ENCODE measurements at places on chromosomes 1 and 21. TPM values are rescaled to one million over a fixed set of nuclear protein-coding genes. Genes with fewer than 3 reads are reported as not detected.

THEMIS2 gene
- 14.2 TPM for total RNA-seq

- no peaks in the 10 kb centered on the region for H3K27me3 ChIP-seq
- peaks cover 29% of the 10 kb centered on the region for H3K4me1 ChIP-seq
- no peaks in the 10 kb centered on the region for H3K36me3 ChIP-seq
- no peak overlapping the region for H3K27ac ChIP-seq
These were observed 126.5 kb upstream of the TNFSF4 start for GRCh38 chr1:173333581-173333980.

F5 gene
- 57.8 TPM for total RNA-seq

POU3F1 gene
- 0.26 TPM for total RNA-seq

TGFB2 gene
- total RNA-seq: 0.09 TPM

FCRL6 gene
- total RNA-seq: not detected

GRCh38 chr1:58815686-58816071 lies 31.8 kb upstream of the JUN start:
- DNase-seq: peak; percentile 16
- H3K4me3 ChIP-seq: peak overlapping the region; percentile 77
- no peaks in the 10 kb centered on the region for H3K36me3 ChIP-seq
- peaks cover 39% of the 10 kb centered on the region for H3K4me1 ChIP-seq
- peak overlapping the region; percentile 79 for H3K27ac ChIP-seq

DNA sequence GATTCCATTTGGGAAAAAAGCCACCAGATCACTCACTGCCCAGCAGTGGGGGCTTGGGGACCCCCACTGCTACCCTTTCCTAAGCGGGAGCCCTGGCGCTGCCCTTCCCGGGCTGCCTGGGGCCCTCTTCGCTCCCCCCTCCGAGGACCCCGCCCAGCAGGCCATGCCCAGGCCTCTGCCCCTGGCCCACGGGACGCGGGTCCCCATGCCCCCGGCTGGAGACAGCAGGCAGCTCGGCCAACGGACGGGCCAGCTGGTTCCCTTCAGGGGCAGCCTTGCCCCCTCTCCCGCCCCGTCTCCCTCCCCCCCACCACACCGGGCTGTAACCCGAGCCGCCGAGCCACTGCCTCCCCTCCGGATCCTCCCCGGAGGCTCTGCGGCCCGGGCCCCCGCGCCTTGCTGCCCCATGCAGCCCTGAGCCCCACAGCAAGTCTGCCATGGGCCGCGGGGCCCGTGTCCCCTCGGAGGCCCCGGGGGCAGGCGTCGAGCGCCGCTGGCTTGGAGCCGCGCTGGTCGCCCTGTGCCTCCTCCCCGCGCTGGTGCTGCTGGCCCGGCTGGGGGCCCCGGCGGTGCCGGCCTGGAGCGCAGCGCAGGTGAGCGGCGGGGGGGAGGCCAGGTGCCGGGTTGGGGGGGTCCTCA lies at the start of gene MMP23B:
Gene MMP23B (plus strand): TSS at position 392 of the 639 bp plus-strand sequence. CDS start 46 bp downstream, at position 438.
- peaks cover 7% of the 10 kb centered on the region for H3K4me1 ChIP-seq
- H3K4me3 ChIP-seq: no peak within 1 kb of the TSS
- H3K36me3 ChIP-seq: peaks cover 2% of the 10 kb centered on the region
- DNase-seq: no peak
- H3K27me3 ChIP-seq: peaks cover 4% of the 10 kb centered on the region

PCSK9 gene
- total RNA-seq: not detected

DNA sequence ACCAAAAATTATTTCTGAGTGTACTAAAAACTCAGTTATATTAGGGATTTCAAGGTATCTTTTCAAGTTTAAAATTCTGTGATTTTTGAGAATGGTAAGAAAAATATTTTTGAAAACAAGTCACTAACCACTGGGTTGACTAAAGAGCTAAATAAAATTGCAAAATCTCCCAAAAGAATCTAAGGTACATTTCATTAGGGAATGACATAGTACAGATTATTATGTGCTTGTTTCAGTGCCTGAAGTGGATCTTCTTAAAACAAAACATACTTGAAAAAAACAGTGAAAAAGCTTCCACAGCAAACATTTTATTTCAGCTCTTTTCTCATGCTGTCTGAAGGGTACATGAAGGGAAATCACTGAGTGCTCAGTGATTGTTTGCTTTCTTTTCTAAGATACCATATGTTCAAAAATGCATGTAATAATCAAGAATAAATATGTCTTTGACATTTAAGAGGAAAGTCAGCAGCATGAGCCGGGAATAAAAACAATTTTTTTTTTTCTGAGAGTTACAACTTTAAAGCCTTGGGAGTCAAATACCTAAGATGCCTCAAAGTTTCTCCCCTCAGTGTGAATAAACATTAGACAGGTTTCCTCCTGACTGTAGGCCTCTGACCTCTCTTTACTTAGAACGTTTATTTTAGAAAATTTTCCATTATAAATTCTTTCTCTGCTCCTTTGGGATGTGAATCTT lies 200.7 kb downstream of the KCNT2 start:
- no peak for DNase-seq
- no peak overlapping the region for H3K27ac ChIP-seq
- H3K27me3 ChIP-seq: no peaks in the 10 kb centered on the region
- H3K4me1 ChIP-seq: no peaks in the 10 kb centered on the region

GRCh38 chr1:76827066-76827465 lies 40.2 kb upstream of the ST6GALNAC5 start:
- peaks cover 2% of the 10 kb centered on the region for H3K4me1 ChIP-seq
- H3K36me3 ChIP-seq: no peaks in the 10 kb centered on the region
- no peak overlapping the region for H3K4me3 ChIP-seq
- no peak overlapping the region for H3K27ac ChIP-seq
- DNase-seq: no peak
- H3K27me3 ChIP-seq: peaks cover 3% of the 10 kb centered on the region

GRCh38 chr1:39213511-39214002 lies 9.1 kb downstream of the MACF1 start:
- no peak overlapping the region for H3K4me3 ChIP-seq
- no peak for DNase-seq
- no peak overlapping the region for H3K27ac ChIP-seq
- H3K36me3 ChIP-seq: peaks cover 14% of the 10 kb centered on the region

GRCh38 chr21:14863745-14864210 lies 201.0 kb downstream of the NRIP1 start:
- peaks cover 5% of the 10 kb centered on the region for H3K4me1 ChIP-seq
- H3K36me3 ChIP-seq: no peaks in the 10 kb centered on the region
- peaks cover 2% of the 10 kb centered on the region for H3K27me3 ChIP-seq
- no peak overlapping the region for H3K4me3 ChIP-seq
- no peak overlapping the region for H3K27ac ChIP-seq
- no peak for DNase-seq

HSPG2 gene
- total RNA-seq: 20.6 TPM

- DNase-seq: no peak
- H3K4me3 ChIP-seq: no peak overlapping the region
- H3K36me3 ChIP-seq: no peaks in the 10 kb centered on the region
- H3K27ac ChIP-seq: no peak overlapping the region
- H3K4me1 ChIP-seq: no peaks in the 10 kb centered on the region
These were observed 263.1 kb upstream of the CHRM3 start for GRCh38 chr1:239123260-239123659.

DNA sequence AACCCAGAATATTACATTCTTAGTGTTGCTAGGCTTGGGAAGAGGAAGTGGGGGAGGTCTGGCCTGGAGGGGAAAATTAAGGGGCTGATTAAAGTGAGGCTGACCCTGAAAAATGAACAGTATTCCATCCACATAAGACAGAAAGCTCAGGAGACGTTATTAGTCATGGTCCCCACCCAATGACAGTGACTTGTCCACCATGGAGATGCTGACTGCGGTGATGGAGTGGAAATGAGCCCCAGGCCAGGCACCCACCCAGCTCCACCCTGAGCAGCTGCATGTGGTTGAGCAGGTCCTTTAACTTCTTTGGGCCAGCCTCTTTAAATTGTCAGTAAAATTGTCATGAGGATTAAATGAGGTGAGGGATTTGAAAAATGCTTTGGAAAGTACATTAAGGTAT lies 1.4 kb upstream of the SPRR4 start:
- no peak overlapping the region for H3K27ac ChIP-seq
- peaks cover 5% of the 10 kb centered on the region for H3K4me1 ChIP-seq
- H3K4me3 ChIP-seq: no peak overlapping the region
- H3K27me3 ChIP-seq: peaks cover 18% of the 10 kb centered on the region
- no peak for DNase-seq
- no peaks in the 10 kb centered on the region for H3K36me3 ChIP-seq

SELENOF gene
- total RNA-seq: 141 TPM

DNA sequence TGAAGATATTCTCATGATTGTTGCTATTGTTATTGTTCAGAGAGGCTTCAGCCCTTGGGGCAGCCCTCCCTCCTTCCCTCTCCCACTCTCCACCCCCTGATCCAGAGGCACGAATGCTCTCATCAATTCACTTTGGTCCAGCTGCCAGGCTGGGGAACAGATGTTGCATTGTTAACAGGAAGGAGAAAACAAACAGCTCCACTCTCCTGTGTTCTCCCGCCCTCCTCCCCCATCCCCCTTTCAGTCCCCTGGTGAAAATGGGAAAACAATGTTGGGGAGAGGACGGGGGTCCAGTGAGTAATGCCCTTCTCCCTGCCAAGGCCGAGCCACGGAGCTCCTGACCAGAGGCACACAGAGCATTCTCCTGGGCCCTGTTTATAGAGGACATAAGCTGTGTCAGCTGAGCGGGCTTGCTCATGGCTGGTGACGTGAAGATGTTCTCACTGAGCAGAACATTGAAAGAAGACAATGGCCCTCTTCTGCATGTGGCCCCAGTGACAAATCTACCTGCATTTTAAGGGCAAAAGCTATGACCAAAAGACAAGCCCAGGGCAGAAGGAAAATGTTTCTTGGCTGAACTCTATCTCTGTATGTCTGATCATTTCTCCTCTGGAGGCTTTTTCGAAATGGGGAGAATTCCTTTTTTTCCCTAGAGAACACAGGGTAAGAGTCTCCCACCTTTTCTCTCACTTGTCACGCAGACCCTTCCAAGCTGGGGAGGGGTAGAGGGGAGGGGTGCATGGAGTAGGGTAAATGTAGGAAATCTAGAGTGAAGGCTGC lies 111.7 kb downstream of the GLUL start:
- H3K36me3 ChIP-seq: no peaks in the 10 kb centered on the region
- H3K27ac ChIP-seq: no peak overlapping the region
- peaks cover 9% of the 10 kb centered on the region for H3K4me1 ChIP-seq
- no peak overlapping the region for H3K4me3 ChIP-seq
- no peak for DNase-seq
- H3K27me3 ChIP-seq: no peaks in the 10 kb centered on the region

DNA sequence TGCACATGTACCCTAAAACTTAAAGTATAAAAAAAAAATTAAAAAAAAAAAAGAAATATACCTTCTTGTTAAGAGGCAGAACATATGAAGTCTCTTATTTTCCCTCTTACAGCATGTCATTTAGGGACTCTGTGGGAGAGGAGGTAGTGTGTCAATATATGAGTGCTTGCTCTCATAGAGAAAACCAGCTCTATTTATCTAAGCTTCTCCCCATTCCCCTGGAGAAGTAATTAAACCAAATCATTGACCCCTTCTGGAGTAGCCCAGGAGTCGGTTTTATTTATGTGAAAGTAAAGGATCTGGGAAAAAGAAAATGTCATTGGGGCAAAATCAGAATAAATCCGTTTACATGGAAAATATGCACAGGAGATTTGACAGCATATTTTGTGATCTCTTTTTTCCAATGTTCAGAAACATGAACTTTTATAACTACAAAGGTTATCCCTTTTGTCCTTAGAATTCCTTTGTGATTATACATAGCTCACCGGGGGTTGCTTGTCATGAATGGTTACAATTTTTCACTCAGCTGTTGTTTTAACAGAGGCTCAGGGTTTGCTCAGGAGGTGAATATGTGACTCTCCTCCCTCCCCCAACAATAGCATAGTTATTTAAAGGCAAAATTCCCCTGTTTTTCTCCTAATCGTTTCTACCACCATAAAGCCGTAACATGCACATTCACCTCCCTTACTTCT lies 114.5 kb upstream of the C1orf21 start:
- peaks cover 7% of the 10 kb centered on the region for H3K27me3 ChIP-seq
- H3K27ac ChIP-seq: no peak overlapping the region
- no peaks in the 10 kb centered on the region for H3K36me3 ChIP-seq
- no peak overlapping the region for H3K4me3 ChIP-seq

OR2G3 gene
- total RNA-seq: not detected

DNA sequence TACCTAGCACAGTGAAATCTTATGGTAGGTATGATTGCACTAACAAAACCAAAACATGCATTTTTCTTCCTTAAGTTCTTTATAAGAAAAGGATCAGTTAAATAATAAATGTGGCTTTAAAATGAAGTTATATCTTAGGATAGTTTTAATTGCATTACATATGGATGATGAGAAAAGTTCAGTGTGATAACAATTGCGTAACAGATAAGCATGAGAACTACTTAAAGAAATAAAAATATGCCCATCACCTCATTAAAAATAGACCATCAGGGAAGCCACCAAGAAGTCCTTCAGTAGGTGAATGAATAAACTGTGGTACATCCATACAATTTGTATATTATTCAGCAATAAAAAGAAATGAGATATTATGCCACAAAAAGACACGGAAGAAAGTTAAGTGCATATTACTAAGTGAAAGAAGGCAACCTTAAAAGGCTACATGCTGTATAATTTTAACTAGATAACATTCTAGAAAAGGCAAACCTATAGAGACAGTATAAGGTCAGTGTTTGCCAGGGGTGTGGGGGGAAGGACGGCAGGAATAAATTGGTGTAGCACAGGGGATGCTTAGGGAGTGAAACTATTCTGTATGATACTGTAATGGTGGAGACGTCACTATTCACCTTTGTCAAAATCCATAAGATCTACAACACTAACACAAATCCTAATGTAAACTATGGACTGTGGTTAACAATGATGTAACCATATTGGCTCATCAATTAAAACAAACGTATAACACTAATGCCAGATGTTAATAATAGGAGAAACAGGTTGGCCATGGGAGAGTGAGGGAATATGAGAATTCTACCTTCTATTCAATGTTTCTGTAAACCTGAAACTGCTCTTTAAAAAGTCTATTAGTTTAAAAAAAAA lies 42.9 kb downstream of the MPZL1 start:
- DNase-seq: no peak
- H3K27me3 ChIP-seq: no peaks in the 10 kb centered on the region
- H3K27ac ChIP-seq: no peak overlapping the region
- H3K4me1 ChIP-seq: peaks cover 24% of the 10 kb centered on the region
- H3K4me3 ChIP-seq: no peak overlapping the region

CFAP45 gene
- total RNA-seq: 1.1 TPM

DNA sequence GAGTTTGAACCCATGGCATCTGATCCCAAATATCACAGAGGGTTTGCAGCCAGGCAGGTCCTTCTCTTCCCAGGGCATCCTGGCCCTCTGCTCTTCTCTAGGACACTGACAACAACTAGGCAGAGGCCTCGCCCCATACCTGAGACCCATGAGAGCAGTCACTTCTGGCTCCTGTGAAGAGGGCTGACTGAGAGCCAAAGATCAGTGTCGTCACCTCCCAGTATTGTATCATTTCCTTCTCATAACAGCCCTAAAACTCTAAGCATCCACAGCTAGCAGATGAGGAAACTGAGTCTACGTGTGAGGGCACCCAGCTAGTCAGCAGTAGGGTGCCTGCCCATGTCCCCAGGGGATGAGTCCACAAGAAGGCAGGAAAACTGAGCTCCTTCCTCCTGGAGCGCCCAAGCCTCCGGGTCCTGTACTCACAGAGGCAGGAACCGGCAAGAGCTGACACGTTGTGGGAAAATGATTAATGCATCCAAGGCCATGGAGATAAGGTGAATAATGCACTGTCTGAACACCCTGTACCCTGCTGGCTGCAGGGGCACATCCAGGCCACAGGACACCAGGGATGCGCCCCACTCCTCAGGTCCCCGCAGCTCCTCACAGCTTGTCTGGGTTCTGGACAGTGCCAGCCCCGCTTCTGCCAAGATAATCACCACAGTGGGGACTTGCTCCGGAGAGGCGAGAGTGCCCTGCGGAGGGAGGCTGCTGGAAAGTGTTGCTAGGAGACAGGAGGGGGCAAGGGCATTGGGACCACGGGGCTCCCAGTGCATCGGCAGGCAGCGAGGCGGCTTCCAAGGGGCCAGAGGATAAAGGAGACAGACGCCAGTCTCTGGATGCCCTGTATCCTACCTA lies 340.0 kb downstream of the NPHP4 start:
- no peaks in the 10 kb centered on the region for H3K4me1 ChIP-seq
- H3K27me3 ChIP-seq: peaks cover 13% of the 10 kb centered on the region
- no peak overlapping the region for H3K27ac ChIP-seq
- H3K36me3 ChIP-seq: no peaks in the 10 kb centered on the region
- no peak for DNase-seq

Measured in activated CD4-positive, alpha-beta T cell treated with anti-CD3 and anti-CD28 coated beads for 36 hours (primary cell).